Liver (tissue), 10 donors: ENCODE measurements at places on chromosomes 4 and X.

DNA sequence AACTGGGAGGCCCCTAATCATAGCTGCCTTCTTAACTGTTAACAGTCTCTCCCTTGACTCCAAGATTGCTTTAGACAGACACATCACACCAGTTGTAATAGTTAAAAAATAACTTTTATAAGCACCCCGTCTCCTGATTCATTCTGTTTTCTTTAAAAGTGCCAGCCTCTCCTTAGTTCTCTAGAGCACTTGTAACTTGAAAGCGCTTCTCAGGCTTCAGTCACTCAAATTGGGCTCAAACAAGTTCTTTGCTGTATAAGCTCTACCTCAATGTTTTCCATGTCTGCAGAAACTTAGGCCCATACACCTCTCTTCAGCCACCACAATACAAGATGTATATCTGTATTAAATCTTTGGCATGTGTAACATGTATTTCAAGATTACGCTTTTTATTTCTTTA is 169.6 kb downstream of the GABRG1 start:
- DNase-seq = no peak

- no peak for DNase-seq
Measured at GRCh38 chrX:110087485-110088356, 84.8 kb downstream of the TMEM164 start.

- DNase-seq = no peak
Measured at GRCh38 chr4:151100531-151100930, 1.1 kb downstream of the RPS3A start.

DNA sequence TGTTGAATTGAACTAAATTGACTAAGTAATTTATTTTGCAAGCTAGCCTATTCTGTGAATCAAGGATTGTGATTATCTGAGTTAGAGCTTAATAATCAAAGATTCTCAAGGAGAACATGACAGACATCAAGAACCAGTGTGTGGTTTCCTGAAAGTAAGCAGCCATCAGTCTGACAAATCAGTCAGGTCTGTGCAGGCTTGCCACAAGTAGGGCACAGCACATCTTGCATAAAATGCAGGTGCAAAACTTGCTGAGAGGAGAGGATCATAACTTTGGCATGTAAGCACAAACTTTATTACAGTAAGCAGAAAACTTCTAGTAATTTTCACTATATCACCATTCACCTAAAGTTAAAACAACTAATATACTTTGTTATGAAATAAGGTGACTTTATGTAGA is 22.5 kb downstream of the FAM241A start:
- no peak for DNase-seq

DNA sequence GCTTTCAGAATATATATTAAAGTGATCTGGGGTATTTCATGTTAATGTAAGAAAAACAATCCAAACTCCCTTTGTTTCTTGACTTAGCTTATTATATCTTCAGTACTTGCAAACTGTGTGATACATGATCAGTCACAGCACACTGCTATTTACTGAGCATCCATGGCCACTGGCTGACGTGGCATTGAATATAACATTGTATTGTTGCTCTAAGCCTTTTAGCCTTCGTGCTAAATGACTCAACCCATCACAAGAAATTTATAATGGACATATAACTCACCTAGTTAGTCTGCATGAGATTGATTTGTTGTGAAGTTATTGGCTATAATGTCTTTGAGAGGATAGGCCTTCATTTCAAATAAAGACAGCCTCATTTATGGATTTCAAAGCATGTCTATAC is 642.6 kb downstream of the IL1RAPL1 start:
- DNase-seq = no peak

DNA sequence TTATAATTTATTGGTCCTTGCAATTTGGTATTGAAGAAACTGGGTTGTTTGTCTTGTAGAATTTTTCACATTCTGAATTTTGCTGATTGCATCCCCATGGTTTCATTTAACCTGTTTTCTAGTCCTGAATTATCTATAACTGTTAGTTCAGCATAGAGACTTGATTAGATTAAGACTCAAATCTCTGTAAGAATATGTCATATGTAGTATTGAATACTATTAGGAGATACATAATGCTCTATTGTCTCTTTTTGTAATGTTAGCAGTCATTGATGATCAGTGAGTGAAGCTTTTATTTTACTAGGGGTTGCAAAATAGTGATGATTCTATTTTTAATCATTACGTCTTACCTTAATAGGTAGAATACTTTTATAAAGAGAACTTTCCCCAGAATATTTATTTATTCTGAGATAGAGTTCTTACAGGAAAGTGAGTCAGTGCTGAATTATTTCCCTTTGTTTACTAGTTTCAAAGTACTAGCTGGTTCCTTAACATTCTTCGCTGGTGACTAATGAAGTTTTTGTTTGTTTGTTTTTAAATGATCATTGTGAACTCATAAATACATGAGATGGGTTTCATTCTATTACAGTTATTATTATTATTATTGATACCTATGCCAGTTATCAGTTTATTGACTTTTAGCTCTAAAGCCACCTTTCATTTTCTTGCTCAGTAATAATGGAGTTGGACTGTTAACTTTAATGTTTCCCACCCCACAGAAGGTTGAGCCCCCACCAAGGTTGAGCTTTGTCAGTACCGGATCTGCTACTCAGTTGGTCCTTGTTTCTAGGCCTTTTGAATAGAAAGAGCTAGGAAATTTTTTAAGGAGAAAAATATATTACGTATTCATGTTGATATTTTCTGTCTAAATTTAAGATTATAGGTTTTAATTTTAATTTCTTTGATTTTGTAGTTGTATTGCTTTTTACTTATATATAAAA is 102.3 kb downstream of the LARP1B start:
- DNase-seq = no peak

DNA sequence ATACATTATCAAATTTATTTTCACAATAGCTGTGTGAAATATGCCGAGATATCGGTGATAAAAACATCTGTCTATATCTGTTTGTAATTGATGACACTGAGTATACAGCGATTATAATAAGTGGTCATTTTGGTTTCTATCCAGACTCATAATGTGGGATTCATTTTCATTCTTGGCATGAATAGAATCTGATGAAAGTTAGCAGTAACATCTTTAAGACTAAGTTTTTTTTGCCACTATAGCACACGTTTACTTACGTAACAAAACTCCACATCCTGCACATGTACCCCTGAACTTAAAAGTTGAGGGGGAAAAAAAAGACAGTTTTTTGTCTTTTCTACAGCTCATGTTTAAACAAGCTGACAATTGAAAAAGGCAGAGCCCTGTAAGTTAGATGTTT is 86.4 kb downstream of the PPA2 start:
- no peak for DNase-seq

DNA sequence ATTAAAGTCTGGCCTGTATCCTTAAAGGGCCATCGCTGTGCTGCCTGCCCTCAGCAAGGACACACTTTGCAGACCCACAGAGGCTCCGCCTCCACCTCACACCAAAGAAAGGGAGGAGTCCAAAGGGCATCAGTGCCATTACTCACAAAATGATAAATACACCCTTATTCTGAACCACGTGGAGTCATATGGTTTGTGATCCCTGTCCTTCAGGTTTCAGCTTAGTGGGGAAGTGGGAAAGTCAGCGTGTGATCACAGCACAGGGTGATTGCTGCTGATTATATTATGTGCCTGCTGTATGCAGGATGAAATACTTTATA is 35.9 kb upstream of the MSANTD1 start:
- DNase-seq = no peak

GRCh38 chr4:134777606-134778005 is 576.0 kb upstream of the PABPC4L start:
- no peak for DNase-seq

- no peak for DNase-seq
Measured at GRCh38 chr4:4388836-4389575, 2.1 kb downstream of the NSG1 start.

DNA sequence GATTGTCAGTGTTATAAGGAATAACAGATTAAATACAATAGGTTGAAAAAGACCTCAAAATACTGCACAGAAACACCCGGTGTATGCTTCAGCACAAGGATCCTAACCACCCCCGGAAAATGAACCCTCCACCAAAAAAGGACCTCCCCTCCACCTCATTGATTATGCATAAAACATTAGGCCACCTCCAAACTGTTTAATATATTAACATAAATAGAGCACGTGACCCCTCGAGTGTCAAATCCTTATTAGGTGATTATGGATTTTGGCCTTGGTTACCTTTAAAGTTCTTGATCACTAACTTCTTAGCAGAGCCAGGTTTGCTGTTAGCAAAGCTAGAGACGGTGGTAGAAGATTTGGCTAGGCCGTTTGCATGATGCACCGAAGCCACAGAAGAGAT is 958 bp downstream of the CUL4B start:
- DNase-seq = no peak

DNA sequence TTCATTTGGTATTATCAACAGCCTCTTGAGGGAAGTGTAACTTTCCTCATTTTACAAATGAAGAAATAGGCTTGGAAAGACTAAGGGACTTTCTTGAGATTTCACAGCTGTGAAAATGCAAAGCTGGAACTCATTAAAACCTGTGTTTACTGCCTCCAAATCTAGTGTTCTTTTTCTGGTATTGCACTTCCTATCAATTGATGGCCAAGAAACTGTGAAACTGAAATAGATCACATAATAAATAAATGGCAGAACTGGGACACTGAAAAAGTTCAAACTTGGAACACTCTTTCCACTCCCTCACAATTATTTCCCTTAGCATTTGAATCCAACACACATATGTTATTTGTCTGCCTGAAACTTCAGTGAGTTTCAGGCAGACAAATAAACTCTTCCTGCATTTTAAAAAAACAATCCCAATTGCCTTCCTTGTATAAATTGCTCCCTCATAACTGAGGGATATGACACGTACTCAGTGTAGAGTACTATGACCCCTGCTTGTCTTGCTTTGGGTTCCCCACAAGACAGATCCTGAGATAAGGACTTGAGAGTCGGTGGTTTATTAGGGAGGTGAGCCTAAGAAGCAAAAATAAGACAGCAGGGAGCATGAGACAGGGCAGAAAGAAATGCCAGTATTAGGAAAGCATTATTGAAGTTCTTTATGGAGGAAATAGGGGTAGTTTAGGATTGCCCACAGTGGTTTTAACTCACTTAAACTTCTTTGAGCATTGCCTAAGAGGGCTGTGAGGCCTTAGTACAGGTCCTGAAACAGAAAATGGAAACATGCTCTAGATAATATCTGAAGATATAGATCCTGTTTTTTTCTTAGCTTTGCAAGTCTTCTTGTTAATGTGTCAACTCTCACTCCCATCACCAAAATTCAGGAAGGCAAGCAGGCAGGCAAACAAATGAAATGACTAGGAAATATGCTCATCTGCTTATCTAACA is 33.9 kb downstream of the RTL3 start:
- DNase-seq = no peak

DNA sequence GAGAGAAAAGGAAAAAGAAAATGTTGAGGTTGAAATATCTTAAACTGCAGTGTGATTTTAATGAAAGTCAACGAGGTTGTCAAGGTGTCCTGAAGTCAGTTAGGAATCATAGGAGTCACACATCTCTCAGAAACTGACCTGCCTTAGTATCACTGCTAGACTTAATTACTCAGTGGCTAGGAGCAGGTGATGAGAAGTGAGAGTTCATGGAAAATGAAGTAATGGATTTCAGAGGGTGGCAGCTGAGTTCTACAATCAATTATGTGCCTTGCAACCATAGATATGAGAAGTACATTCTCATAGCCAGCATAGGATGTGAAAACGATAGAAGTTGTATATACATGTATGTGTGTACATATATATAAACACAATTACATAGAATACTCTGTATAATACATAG is 1269.7 kb downstream of the FSTL5 start:
- no peak for DNase-seq

GRCh38 chr4:138596896-138597295 is 354.7 kb upstream of the SLC7A11 start:
- no peak for DNase-seq

DNA sequence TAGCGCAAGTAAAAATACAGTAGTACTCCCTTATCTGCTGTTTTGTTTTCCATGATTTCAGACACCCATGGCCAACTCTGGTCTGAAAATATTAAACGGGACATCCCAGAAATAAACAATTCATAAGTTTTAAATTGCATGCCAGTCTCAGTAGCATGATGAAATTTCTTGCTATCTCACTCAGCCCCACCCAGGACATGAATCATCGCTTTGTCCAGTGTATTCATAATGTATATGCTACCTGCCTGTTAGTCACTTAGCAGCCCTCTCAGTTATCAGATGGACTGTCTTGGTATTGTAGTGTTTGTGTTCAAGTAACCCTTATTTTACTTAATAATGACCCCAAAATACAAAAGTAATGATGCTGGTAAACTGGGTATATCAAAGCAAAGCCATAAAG is 158.2 kb upstream of the DDIT4L start:
- no peak for DNase-seq

- DNase-seq = no peak
Measured at GRCh38 chrX:136619899-136620505, 28.0 kb upstream of the CD40LG start.
